ENCODE measurements at places on chromosomes 12 and 14. TPM values are rescaled to one million over a fixed set of nuclear protein-coding genes. Genes with fewer than 3 reads are reported as not detected.
A peak's percentile ranks its signal among the peaks of the same experiment; 100 is the strongest.

Gene DPY19L2
- total RNA-seq, result 2.4 TPM

Gene USP5
- 112 TPM for total RNA-seq

Gene SLC7A8
- 0.50 TPM for total RNA-seq

Gene NTS
- total RNA-seq, result 0.56 TPM

Gene RHOJ
- 0.50 TPM for total RNA-seq

Gene COX8C
- total RNA-seq, result not detected

Gene CYP46A1
- not detected for total RNA-seq

Gene SYNDIG1L
- not detected for total RNA-seq

Gene TMTC1
- total RNA-seq, result 0.11 TPM

Gene HOXC4
- 1.8 TPM for total RNA-seq

GRCh38 chr14:91327250-91327595, 82.7 kb upstream of the GPR68 start:
- DNase-seq, result no peak

DNA sequence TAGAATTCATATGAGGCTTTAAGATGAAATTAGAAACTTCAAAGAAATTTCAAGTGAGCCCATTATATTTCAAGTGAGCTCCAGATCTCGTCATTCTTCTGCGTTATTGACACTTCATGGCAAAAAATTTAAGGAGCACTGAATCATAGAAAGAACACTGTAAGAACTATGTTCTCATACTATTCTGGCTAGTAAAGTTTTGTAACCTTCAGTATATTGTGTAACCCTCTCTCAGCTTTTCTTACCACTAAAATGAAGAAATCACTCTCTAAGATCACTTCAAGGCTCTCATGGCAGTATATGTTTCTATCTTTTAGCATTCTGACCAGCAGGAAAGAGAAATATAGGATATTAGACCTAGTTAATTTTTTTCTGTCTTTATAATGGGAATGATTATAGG, 6.3 kb downstream of the GPHN start:
- no peak for DNase-seq

- no peak for DNase-seq
These were observed 165.9 kb downstream of the ETV6 start for GRCh38 chr12:11815397-11815796.

GRCh38 chr14:89797148-89797547, 157.4 kb downstream of the EFCAB11 start:
- DNase-seq, result no peak

DNA sequence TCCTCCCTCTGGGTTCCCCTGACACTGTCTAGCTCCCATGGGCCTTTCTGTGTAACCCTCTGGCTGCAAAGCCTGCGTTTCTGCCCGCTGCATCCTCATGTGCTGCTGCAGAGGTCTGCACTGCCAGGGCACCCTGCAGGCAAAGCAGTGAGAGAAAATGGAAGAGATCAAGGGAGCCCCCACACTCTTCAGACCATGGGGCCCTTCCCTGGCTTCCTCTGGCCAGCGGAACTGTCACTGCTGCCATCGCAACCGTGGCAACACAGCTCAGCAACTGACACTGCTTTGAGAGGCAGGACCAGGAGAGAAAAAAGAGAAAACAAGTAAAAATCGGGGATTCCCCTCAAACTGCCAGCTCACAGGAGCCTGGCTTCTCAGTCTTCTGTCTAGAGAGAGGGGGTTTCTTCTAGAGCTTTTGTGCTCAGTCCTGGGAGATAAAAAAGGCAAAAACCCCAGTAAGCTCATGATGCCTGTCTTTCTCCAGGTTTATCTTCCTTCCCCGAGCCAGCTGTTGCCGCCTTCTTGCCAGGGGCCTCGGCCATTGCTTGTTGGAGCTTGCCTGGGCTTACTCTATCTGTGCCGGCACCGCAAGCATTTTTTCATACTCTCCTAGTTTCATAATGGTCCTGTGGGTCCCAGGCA, 38.9 kb downstream of the C14orf132 start:
- DNase-seq, result no peak

DNA sequence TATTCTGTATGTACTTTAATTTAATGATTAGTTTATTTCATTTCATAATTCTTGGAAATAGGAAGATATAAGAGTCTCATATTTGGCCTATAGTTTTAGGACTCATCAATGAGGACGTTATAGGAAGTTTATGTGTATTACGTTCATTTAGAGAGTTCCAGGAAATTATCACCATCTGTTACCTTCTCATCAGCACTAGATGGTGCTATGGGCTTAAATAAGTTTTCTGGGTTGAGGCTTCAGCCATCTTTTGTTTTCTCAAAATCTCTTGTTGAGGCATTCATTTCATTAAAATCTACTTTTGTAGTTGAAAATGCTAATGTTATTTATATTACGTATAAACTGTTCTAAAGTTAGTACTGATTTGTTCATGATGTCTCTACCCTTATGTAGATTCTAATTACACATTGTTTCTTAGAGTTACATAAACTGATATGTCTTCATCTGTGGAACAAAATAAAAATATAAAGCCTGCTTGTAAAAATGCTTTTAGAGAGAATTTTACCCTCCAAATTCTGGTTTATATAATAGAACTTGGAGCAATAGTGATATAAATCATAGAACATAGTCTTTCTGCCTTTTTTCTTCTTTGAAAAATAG, 89.2 kb downstream of the CFAP54 start:
- DNase-seq, result peak; percentile 39

GRCh38 chr12:132569856-132570480, 40.4 kb downstream of the LRCOL1 start:
- DNase-seq, result no peak

DNA sequence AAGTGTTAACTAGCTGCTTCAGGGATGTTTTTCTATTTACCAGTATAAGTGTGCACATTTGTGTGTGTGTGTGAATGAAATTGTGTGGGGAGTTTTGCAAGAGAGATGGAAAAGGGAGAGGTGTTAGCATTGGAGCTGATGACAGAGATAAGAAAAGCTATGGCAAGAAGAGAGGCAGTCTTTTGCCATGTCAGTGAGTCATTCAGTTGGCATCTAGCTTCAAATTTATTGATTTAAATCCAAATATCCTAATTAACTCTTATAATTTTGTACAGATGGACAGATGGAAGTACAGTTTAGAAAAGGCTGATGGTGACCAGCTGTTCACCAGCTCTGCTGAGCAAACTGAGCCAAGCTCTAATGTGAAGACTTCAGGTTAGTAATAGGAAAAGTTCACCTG, 3.3 kb upstream of the BHLHE41 start:
- no peak for DNase-seq

GRCh38 chr12:129009833-129010622, 156.8 kb downstream of the GLT1D1 start:
- DNase-seq, result no peak

GRCh38 chr14:88934351-88934806, 109.9 kb downstream of the TTC8 start:
- DNase-seq, result no peak

DNA sequence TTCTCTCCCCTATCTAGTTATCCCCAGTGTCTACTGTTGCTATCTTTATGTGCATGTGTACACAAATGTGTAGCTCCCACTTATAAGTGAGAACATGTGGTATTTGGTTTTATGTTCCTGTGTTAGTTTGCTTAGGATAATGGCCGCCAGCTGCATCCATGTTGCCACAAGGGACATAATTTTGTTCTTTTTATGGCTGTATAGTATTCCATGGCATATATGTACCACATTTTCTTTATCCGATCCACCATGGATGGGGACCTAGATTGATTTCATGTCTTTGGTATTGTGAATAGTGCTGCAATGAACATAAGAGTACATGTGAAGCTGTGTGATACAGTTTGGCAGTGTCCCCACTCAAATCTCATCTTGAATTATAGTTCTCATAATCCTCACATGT, 218.1 kb downstream of the KSR2 start:
- no peak for DNase-seq

GRCh38 chr14:103043257-103044015, 13.9 kb downstream of the CDC42BPB start:
- DNase-seq, result no peak

DNA sequence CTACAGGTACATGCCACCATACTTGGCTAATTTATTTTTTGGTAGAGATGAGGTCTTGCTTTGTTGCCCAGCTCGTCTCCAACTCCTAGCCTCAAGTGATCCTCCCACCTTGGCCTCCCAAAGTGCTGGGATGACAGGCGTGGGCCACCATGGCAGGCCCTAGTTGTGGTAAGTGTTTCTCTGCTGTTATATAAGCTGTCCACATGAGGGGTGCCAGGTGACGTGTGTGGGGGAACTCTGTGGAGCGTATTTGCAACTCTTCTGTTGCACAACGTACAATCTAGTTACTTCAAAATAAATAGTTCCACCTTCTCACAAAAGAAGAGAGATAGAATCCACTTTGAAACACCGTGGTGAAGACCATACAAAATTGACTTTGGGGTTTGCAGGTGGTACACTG, 125.1 kb downstream of the NCOR2 start:
- DNase-seq, result no peak

- no peak for DNase-seq
These were observed 18.1 kb downstream of the GPATCH2L start for GRCh38 chr14:76169776-76170175.

DNA sequence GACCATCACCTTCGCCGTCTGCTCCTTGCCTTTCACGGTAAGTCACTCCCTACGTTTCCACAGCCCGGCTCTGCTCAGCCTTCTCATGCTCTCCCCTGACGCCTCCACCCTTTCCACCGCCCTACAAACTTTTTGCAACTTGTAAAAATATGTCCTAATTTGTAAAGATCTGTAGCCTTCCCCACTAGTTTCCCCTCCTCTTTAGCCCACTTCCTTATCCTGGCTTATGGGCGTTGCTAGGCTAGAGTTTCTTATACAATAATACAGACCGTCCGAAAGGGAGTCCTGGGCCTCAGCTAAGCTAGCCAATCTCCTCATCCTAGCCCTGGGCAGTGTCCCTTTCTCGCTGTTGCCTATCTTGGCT, 1.2 kb downstream of the PTGER2 start:
- no peak for DNase-seq

- no peak for DNase-seq
These were observed 194.7 kb upstream of the FAR2 start for GRCh38 chr12:28954333-28954732.

DNA sequence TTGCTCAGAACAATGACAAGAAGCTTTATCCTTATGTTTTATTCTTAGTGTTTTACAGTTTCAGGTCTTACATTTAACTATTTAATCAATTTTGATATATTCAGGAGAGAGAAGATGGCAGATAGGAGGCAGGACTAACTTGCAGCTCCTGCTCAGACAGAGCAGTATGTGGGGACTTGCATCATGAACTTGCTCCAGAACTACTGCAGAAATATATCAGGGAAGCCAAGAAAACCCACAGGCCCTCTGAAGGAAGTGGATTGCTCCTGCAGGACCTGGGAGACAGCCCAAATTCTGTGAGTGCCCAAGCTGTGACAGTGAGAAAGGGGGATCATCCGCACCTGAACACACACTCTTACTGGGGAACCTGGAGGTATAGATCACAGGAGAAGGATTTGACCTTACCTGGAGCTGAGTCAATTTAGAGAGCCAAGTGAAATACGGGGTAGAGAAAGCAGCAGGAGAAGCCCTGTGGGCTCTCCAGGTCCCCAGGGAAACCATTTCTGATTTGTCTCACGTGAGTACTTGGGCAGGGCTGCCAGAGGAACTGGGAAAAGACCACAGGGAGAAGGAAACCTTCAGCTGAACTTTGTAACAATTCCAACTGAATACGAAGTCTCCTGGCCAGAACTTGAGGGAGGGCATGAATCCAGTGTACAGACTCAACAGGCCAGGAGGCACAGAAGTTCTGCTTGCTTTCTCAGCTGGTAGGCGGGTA, 28.9 kb upstream of the TSPAN8 start:
- no peak for DNase-seq

- no peak for DNase-seq
These were observed 206.0 kb downstream of the ADGRD1 start for GRCh38 chr12:131159660-131160059.

DNA sequence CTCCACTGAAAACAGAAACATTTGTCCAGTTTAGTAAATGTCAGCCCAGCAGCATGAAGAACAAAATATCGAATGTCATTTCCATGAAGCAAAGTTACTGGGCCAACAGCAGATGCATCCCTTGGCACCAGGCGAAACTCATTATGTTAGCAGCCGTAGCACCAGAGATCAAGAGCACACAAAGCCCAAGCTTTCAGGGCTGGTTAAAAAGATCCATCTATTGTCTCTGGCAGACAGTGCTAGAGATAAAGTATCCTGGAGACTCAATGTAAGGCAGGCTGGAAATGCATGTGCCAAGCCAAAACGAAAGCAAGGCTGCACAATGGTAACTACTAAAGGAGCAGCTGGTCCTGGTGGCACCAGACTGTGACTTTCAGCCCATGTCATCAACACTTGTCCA, 120.3 kb upstream of the PLEKHG7 start:
- no peak for DNase-seq

GRCh38 chr12:109268896-109269295, 40.2 kb downstream of the FOXN4 start:
- DNase-seq, result no peak
